GM12878 (cell line): ENCODE measurements at places on chromosomes 3 and 15.

DNA sequence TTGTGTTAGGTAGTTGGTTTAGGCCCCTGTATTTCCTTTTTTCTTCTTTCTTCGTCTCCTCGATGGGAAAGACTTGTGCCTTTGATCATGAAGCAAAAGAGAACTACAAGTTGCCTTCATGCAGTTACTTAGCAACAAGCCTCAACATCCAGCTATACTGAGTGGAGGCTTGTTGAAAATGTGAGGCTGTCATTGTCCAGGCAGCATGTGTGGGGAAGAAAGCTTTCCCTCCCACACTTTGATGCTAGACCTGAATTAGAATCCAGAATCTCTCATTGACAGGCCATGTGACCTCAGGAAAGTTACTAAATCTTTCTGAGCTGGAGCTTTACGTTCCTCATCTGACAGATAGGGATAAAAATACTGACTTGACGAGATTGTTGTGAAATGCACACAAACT is 23.7 kb downstream of the IFT122 start:
- no peak overlapping the region for H3K4me3 ChIP-seq
- H3K36me3 ChIP-seq: no peaks in the 10 kb centered on the region
- DNase-seq: no peak
- no peak overlapping the region for H3K27ac ChIP-seq

- H3K27ac ChIP-seq: no peak overlapping the region
- peaks cover 7% of the 10 kb centered on the region for H3K36me3 ChIP-seq
- no peaks in the 10 kb centered on the region for H3K27me3 ChIP-seq
- no peaks in the 10 kb centered on the region for H3K4me1 ChIP-seq
These were observed 80.7 kb downstream of the NR1I2 start for GRCh38 chr3:119862616-119863015.

DNA sequence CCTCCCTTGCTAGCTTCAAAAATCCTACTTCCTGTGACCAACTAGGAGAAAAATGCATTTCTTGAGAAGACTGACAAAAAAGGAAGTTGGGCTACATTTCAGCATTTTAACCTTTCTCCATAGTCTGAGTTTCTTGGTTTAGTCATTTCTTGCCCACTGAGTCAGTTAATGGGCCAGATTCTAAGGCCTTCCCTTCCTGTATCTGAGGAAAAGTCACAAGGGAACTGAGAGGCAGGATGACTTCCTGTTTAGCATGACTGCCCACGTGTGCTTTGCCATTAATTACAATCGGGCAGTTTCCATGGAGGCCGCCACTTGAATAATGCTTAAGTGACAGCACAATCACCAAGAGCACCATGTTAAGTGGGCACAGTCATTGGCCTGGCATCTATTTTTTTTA is 794.4 kb upstream of the LMCD1 start:
- H3K36me3 ChIP-seq: no peaks in the 10 kb centered on the region
- H3K27ac ChIP-seq: no peak overlapping the region
- H3K27me3 ChIP-seq: no peaks in the 10 kb centered on the region
- H3K4me1 ChIP-seq: no peaks in the 10 kb centered on the region
- DNase-seq: no peak

GRCh38 chr3:30644615-30645014 is 38.2 kb downstream of the TGFBR2 start:
- DNase-seq: no peak
- no peak overlapping the region for H3K27ac ChIP-seq
- no peak overlapping the region for H3K4me3 ChIP-seq

DNA sequence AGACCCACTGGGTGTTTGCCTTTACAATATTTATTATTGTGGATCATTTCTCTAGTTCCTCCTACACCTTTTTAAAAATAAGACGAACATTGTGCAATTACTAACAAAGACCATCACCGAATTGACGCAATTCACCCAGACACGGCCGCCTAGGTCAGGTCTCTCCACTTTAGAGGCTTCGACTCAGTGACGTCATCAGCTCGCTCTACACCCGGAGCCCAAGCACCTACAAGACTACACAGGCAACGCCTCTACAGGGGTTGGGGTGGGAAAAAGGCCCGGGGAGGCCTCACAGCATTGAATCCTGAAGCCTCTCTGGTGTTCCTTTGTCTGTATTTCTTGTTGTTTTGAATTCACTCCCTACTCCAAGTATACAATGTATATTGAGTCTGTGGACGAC is 16.6 kb downstream of the ZIC4 start:
- no peak overlapping the region for H3K27ac ChIP-seq
- H3K4me3 ChIP-seq: no peak overlapping the region

GRCh38 chr3:33202711-33203457 is 15.7 kb downstream of the SUSD5 start:
- no peaks in the 10 kb centered on the region for H3K27me3 ChIP-seq
- no peaks in the 10 kb centered on the region for H3K36me3 ChIP-seq
- H3K4me1 ChIP-seq: no peaks in the 10 kb centered on the region
- no peak for DNase-seq
- no peak overlapping the region for H3K4me3 ChIP-seq

- H3K4me1 ChIP-seq: no peaks in the 10 kb centered on the region
- H3K4me3 ChIP-seq: no peak overlapping the region
- no peak overlapping the region for H3K27ac ChIP-seq
- DNase-seq: no peak
- H3K27me3 ChIP-seq: no peaks in the 10 kb centered on the region
These were observed 275.5 kb downstream of the SHOX2 start for GRCh38 chr3:157830556-157831236.

GRCh38 chr15:63860155-63860554 is 26.4 kb upstream of the HERC1 start:
- peaks cover 9% of the 10 kb centered on the region for H3K4me1 ChIP-seq
- H3K36me3 ChIP-seq: no peaks in the 10 kb centered on the region
- no peaks in the 10 kb centered on the region for H3K27me3 ChIP-seq

DNA sequence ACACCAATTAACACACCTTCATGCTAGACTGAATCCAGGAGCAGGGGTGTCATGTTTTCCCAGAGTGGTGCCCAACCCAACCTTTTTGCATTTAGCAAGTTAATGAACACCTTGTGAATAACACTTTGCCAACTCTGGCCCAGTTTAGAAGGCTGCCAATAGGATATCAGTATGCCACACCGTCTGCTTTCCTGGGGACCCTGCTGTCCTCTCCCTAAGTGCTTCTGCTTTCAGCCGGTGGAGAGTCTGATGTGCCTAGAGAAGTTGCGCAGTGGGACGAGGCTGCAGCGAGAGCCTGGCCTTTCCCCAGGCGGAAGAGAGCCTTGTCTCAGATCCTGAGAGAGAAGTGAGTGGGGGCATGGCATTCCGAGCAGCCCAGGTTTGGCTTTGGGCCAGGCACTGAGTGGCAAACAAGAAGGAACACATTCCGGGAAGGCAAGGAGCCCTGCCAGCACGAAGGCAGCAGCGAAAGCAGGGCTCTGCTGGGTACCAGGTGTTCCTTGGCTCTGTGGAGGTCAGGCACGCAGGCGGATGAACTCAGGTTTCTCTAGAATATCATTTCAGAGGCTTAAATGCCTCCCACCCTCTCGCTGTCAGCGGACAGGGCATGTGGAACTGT is 36.9 kb downstream of the SENP8 start:
- no peaks in the 10 kb centered on the region for H3K4me1 ChIP-seq
- H3K36me3 ChIP-seq: no peaks in the 10 kb centered on the region
- no peak for DNase-seq
- H3K27me3 ChIP-seq: no peaks in the 10 kb centered on the region

DNA sequence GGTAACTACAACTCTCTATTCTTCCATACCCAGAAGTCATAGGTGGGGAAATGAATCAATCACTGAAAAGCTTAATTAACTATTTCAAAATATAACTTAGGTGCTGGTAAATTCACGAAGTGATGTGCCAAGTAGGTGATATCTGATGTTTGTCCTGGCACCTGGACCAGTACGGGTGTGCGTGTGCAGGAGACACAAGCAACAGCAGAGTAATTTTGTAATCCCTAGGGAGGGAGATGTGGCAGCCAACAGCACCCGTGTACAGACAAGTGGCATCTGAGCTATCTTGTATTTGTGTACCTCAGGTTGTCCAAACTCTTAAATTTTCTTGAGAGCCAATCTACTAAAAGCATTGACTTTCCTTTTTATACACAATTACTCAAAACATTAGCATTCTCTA is 22.8 kb downstream of the USF3 start:
- H3K36me3 ChIP-seq: peaks cover 7% of the 10 kb centered on the region; the same call in 1 of the 2 replicates
- no peak overlapping the region for H3K4me3 ChIP-seq
- H3K27ac ChIP-seq: no peak overlapping the region
- no peaks in the 10 kb centered on the region for H3K4me1 ChIP-seq
- DNase-seq: no peak
- H3K27me3 ChIP-seq: no peaks in the 10 kb centered on the region

DNA sequence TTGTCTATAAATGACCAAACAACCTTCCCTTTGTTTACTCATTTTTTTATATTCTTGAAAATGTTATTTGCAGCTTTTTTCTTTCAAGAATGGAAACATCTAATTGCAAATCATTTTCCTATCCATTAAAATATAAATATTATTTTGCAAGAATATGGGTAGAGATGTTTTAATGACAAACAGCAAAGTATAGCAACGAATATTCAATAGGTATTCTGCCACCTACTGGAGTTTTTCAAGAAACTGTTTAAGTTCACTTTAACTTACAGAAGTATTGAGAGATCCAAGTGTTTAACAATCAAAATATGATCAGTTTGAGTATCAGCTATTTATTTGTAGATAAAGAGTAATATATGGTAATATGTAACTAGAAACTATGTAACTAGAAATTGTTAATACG is 6.9 kb upstream of the EOGT start:
- peaks cover 3% of the 10 kb centered on the region for H3K36me3 ChIP-seq
- no peak overlapping the region for H3K27ac ChIP-seq
- DNase-seq: no peak
- no peak overlapping the region for H3K4me3 ChIP-seq
